HuH-7.5 (cell line): ENCODE measurements at places on chromosomes 4 and X.
A peak's percentile ranks its signal among the peaks of the same experiment; 100 is the strongest.

DNA sequence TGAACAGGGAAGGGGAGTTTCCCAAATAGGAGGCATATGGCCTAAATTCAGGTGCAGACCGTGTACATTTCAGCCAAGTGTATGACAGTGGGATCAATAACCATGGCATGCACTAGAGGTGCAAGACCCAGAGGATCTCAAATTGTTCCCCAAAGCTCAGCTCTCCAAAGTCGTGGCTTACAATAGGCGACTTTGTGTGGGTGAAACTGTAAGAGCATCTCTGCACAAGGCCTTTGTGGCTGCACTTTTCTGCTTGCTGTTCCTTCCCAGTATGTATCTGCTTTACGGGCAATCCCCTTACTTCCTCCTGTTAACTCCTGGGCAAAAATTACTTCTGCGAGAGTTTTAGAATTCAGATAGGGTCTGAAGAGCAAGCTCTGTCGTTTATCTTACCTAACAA is 518.3 kb upstream of the ZFP42 start:
- DNase-seq: no peak

DNA sequence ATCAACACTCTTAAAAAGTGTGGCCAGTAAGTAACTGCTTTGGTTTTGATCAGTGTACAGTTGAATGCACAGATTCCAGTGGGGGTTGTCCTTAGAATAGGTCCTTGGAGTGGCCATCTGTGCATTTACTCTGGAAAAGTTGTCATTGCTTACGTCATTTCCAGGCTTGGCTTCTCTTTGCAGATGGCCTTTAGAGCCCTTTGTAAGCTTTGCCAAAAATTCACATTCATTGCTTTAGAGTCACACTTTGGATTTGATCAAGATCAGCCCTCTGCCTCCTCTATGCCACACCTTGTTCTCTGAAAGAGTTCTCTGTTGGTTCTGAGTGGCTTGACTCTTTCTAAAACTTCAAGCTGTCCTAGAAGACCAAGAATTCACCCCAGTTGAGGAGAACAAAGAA is 83.9 kb downstream of the MAMLD1 start:
- DNase-seq: no peak

GRCh38 chr4:8642651-8643321 is 50.2 kb downstream of the CPZ start:
- no peak for DNase-seq

DNA sequence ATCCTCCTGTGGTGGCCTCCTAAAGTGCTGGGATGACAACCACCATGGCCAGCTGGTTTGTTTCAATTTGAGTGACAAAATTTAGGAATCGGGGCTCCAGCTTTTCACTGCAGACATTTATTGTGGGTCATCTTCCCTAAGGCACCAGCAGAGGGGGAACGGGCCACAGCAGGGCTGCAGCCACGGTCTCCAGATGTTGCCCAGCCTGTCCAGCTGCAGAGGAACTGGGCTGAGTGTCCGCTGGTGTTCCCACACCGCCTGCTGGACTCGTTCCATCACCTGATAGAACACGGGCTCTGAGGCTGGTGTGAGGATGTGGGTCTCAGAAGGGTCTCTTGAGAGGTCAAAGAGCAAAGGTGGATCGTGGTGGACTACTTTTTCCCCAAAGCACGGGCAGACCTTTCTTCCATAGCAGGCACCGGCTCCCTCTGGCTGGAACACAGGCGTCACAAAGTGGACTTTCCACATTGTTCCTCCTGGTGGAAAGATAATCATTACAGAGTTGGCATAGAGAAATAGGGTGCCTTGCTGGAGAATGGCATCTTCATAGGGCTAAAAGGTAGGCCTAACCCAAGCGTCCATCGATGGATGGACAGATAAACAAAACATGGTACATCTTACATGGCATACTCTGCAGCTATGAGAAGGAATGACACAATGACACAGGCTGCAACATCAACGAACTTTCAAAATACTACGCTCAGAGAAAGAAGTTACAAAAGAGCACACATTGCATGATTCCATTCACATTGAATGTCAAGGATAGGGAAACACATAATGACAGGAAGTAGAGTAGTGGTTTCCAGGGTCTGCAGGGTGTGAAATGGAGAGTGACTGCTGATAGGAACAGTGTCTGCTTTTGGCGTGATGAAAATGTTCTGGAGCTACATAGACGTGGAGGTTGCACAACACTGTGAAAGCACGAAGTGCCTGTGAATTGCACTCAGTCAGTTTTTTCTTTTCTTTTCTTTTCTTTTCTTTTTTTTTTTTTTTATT is 5.9 kb upstream of the ARSD start:
- DNase-seq: no peak

DNA sequence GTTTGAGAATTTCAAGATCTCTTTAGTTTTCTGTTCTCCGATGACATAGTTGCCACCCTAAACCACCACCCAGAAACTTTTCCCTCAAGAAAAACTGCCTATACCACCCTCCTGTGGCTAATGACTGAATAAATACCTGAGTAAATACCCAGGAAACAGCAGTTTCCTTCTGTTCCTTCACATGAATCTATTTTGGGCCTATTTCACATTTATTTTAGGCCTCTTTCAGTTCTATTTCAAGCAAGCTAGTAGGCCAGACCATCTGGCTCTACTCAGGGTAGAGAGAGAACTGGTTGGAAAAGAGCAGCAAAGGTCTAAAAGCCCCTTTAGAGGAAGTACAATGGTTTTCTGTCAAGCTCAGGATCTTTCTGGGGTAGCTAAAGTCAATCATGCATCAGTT is 23.4 kb downstream of the ARHGEF9 start:
- DNase-seq: no peak

- DNase-seq: no peak
Measured at GRCh38 chr4:74202062-74202586, 44.2 kb downstream of the MTHFD2L start.

DNA sequence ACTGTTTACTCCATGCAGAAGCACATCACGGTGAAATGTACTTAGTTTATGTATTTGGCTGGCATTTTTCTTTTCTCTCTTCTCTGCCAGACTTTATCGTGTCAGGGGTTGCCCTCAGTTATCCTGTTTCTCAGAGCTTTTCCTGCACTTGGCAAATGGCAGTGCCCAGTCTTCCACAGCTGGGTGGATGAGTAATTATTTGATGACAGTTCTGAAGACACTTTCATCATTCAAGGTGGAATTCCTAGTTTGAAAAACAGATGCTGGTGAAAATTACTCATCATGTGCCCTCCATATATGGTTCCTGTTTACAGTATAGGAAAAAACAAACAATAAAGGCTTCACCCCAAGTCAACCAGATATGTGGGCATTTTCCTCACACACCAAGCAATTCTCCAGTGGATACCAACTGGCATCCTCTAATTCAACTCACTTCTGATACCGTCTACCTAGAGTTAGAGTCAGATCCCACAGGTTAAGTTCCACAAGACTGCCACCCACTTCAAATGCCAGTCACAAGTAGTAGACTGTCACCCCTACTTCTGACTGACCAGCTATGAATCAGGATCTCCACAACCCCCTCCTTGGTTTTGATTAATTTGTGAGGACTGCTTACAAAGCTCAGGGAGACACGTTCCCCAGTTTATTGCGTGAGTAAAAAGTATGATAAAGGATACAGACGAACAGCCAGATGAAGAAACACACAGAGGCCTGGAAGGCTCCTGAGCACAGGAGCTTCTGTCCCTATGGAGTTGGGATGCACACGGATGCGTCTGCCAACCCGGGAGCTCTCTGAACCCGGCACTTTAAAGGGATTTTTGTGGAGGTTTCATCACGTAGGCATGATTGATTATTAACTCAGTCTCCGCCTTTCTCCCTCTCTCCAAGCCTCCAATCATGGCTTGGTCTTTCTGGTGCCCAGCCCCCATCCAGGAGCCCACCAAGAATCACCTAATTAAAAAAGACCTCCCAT is 72.9 kb downstream of the CLDN34 start:
- no peak for DNase-seq

- no peak for DNase-seq
Measured at GRCh38 chr4:134505511-134505910, 303.9 kb upstream of the PABPC4L start.

GRCh38 chr4:3386526-3386925 is 55.2 kb upstream of the HGFAC start:
- DNase-seq: no peak

- DNase-seq: peak; percentile 42
Measured at GRCh38 chr4:76301068-76301774, 5.3 kb upstream of the STBD1 start.

- no peak for DNase-seq
Measured at GRCh38 chr4:122796801-122797404, 29.7 kb upstream of the FGF2 start.

DNA sequence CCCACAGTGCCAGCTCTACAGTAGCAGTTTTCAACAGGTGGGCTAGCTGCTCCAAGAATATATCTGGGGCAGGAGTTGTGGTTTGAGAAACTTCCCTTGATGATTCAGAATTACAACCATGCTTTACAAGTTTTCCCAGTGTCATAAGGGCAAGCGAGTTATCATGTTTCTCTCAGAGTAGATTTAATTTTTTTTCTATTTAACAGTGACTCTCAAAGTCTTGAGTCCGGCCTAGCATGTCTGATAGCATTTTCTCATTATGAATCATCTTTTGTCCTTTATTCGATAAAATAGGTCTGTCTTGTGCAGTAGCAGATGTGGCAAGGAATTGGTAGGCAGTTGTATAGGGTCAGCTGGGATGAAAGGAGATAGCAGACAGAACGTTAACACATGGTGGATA is 62.2 kb upstream of the SPANXD start:
- no peak for DNase-seq

DNA sequence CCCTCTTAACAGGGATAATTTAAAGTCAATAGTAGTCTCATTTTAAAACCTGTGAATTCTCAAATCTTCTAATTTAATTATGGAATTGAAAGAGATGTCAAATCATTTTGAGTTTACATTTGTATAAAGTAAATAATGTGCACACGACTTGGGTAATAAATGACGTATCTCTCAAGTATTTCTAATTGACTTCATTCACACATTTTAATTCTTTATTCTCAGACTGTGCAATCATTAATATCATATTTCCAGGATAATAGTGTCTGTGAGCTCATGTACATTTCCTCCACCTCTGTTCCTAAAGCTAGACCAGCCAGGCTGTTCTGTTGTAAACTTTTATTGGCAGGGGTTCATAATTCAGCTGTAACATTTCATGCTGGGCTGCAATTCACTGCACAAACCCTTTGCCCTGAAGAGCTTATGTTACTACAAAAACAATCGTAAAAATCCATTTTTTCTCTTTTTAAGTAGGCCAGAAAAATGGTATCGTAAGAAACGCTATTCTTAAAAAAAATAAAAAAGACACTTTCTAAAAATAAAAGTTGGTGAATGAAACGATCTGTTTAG is 1103.1 kb upstream of the TENM3 start:
- DNase-seq: no peak

- DNase-seq: no peak
Measured at GRCh38 chr4:184590196-184590595, 59.1 kb downstream of the CASP3 start.

GRCh38 chr4:41815473-41815872 is 66.9 kb upstream of the PHOX2B start:
- no peak for DNase-seq

DNA sequence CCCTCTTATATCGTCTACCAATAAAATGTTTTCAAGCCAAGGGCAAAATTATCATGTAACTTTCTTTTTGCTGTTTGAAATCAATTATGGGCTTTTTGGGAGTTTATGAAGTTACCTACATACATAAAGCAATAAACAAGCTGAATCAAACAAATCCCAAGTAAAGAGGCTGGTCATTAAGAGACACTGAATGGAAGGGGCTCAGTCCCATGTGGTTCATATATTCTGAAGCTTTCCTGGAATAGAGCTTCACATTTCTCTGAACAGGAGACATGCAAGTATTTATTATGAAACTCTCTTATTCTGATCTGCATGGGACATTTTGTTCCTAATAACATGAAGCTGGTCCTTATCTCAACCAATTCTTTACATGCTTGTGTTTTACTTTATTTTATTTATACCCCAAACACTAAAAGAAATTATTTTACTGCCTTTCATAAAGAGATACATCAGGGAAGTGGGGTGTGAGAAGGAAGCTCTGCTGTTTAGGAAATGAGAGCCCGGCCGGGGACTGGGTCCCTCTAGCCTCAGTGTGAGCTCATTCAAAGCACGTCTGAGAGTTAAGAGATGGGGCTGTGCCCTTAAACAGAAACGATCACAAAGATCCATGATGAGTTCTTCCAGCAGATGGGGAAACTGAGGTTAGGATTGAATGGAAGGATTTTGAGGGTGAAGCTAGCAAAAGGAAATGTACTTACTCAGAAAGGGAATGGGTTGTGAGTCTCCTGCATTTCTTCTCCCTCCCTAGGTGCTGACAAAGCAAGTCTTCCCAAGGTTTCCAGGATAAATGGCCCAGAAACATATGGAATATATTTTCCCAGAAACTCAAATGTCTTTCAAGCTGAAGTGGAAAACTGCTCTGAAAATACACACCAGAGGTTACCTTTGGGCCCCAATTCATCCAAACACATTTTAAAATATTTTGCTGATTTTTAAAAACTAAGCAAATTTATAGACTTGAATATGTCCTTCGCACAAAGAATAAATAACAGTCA is 93.1 kb upstream of the LNX1 start:
- no peak for DNase-seq

DNA sequence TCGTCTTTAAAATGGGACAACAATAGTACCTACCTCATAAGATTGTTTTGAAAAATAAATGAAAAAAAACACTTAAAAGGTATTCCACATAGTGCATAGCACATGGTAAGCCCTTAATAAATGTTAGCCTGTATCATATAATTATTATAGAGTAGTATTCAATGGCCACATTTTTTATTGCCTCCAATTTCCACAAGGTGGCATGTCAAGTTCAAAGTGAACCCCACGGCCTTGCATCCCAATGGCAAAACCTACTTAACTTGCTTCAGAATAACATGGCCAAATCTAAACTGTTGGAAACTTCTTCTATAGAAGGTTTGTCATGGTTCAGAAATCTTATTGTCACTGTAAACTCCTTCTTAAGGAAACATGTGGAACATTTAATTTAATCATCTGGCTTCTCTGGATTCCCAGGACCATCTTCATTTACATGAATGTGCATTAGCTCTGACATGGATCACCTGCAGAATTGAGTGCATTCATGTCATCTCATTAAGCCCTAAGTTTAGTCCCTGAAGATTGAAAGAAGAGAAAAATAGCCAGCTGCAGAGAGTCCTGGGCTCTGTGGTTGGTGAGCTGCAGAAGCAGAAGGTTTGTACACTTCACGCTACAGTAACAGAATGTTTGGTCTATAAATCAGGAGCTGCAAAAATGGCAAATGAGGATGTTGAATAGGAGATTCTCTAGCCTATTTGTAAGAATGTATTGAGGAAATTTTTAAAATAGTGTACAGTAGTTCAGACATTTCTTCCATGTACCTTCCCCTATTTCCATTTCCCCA is 61.0 kb downstream of the ANXA3 start:
- DNase-seq: no peak

- DNase-seq: peak; percentile 31
Measured at GRCh38 chr4:77473509-77473908, 132.1 kb upstream of the CXCL13 start.

DNA sequence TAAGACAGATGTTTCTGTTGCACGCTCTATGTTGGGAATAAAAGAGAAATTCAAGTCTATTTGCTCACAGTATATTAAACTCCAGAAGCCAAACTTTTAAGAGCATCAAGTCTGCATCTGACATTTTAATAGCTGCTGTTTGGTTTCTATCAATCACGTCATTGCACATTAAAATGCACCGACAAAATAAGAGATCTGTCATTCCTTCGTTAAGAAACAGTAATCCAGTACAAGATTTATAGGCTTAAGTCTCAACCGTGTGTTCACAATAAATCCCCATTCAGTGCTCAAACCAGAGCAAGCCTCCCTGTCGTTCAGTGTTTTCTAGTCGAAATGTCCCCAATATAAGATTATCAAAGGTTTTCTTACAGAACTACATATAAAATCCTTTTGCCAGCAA is 89.0 kb upstream of the BMPR1B start:
- DNase-seq: no peak

GRCh38 chr4:110510955-110511544 is 35.1 kb downstream of the ENPEP start:
- no peak for DNase-seq
